WTC11 (cell line): ENCODE measurements at places on chromosomes 7 and 10. TPM values are rescaled to one million over a fixed set of nuclear protein-coding genes. Genes with fewer than 3 reads are reported as not detected.

DNA sequence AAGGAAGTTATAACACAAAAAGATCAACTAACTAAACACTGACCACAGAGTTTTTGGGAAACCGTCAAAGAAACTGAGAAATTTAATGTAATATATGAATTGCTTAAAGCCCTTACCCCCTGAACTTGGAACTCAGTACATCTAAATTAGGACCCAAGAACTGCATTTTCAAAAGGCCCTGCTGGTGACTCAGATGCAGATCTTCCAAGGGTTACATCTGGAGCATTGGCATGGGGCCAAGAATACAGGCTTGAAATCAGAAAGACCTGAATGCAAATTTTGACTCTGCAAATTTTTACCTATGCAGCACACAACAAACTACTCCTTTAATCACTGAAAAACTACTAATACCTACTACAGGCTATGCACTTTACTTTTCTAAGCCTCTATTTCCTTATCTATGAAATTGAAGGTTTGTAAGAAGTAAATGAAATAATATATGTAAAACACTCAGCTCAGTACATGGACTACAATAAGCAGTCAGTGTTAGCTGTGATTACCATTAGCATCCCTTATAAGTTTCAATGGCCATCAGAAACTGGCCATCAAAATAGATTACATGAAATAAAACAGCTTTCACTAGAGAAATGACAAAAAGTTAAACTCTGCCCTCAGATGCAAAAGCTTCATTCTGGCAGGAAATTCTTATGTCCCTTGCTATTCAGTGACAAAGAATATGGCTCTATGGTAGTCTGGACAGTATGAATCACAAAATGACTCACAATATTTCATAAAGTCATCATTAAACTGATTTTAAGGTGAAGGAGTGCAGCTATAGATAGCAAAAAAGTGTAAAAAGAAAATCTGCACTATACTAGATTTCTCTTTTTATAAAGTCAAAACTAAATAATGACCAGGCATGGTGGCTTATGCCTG, 43.6 kb downstream of the NSUN6 start:
- no peak overlapping the region for H3K27ac ChIP-seq
- no peaks in the 10 kb centered on the region for H3K27me3 ChIP-seq
- H3K4me3 ChIP-seq: no peak overlapping the region
- H3K4me1 ChIP-seq: no peaks in the 10 kb centered on the region
- no peak for DNase-seq
- H3K36me3 ChIP-seq: peaks cover 15% of the 10 kb centered on the region

- H3K27ac ChIP-seq: no peak overlapping the region
- H3K27me3 ChIP-seq: no peaks in the 10 kb centered on the region; the same call in 1 of the 2 replicates
- DNase-seq: no peak
- H3K4me3 ChIP-seq: no peak overlapping the region
- no peaks in the 10 kb centered on the region for H3K36me3 ChIP-seq
Measured at GRCh38 chr10:47104786-47105385, 193.7 kb downstream of the PTPN20 start.

MRLN gene
- total RNA-seq: not detected in 3 replicates

DNA sequence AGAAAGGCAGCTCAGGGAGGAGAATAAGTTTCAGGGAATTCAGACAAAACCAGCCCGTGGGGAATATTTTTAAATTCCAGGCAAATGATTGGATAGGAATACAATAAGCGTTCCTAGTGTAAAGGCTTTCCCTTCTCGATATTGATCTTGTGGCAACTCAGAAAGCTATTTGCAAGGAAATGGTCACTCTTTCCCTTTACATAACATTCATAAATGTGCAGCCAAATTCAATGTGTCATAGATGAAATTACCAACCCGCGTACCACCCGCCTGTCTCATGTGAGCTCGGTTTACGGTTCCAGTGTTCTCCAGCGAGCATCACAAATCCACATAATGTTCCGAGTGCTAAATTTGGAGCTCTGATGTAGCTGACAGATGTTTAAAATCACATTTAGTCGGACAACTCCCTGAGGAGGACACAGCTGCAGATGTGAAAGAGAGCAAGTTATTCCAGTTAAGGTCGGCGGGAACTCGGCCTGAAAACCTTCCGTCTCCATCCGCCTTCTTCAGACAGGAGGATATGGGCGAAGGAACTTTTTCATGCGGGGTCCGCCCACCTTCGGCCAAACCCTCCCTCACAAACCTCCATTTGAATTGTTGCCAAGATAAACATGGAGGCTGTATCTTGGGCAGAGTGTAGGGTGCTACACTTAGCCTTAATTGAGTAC, 327.0 kb downstream of the RNLS start:
- H3K4me3 ChIP-seq: no peak overlapping the region
- no peaks in the 10 kb centered on the region for H3K36me3 ChIP-seq
- H3K27me3 ChIP-seq: no peaks in the 10 kb centered on the region; the same call in 1 of the 2 replicates
- DNase-seq: no peak

GRCh38 chr7:11706666-11707605, 125.1 kb downstream of the THSD7A start:
- H3K27ac ChIP-seq: no peak overlapping the region
- no peak overlapping the region for H3K4me3 ChIP-seq
- no peaks in the 10 kb centered on the region for H3K27me3 ChIP-seq
- peaks cover 13% of the 10 kb centered on the region for H3K4me1 ChIP-seq
- no peaks in the 10 kb centered on the region for H3K36me3 ChIP-seq

TUBAL3 gene
- total RNA-seq: 0.15 to 0.25 TPM in 2 of 3 replicates, not detected in the other

- DNase-seq: peak; percentile 73
- peaks cover 99% of the 10 kb centered on the region for H3K27me3 ChIP-seq
- H3K4me1 ChIP-seq: peaks cover 50% of the 10 kb centered on the region
- H3K27ac ChIP-seq: no peak overlapping the region
Measured at GRCh38 chr10:117543225-117544003, 868 bp downstream of the EMX2 start.

C10orf67 gene
- total RNA-seq: 0.07 TPM in 1 of 3 replicates, not detected in the others

DNA sequence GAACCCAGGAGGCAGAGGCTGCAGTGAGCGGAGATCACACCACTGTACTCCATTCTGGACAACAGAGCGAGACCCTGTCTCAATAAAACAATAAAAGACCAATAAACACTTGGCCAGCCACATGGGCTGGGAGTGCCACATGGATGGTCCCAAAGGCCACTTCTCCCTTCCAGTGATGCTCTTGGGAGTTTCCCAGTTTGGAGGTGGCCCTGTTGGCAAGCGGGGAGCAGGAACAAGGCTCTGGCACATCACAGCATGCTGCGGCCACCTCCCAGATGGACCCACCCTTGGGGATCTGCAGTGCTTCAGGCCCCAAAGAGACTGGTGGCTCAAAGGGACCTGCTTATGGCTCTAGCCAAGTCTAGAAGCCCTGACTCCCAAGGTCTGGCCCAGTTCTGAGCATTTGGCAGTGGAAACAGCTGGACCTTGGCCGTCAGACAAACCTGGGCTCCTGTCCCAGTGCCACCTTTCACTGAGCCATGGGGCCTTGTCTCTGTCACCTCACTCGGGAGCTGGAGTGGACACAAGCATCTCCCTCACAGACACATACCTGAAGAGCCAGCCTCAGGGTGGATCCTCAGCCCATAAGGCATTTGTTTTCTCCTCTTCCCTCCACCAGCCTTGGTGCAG, 91.7 kb downstream of the COL13A1 start:
- no peak overlapping the region for H3K27ac ChIP-seq
- peaks cover 5% of the 10 kb centered on the region for H3K27me3 ChIP-seq
- H3K4me3 ChIP-seq: no peak overlapping the region
- no peak for DNase-seq

LIPJ gene
- 0.09 TPM in 1 of 3 replicates, not detected in the others for total RNA-seq

LIPK gene
- total RNA-seq: not detected in 3 replicates

- peaks cover 49% of the 10 kb centered on the region for H3K27me3 ChIP-seq
- H3K36me3 ChIP-seq: no peaks in the 10 kb centered on the region
- H3K27ac ChIP-seq: no peak overlapping the region
Measured at GRCh38 chr10:71964743-71965515, 734 bp downstream of the CHST3 start.

PDGFA gene
- total RNA-seq: 114 to 131 TPM (median 129 TPM) in 3 replicates

C10orf62 gene
- 0.21 to 0.34 TPM in 2 of 3 replicates, not detected in the other for total RNA-seq

DNA sequence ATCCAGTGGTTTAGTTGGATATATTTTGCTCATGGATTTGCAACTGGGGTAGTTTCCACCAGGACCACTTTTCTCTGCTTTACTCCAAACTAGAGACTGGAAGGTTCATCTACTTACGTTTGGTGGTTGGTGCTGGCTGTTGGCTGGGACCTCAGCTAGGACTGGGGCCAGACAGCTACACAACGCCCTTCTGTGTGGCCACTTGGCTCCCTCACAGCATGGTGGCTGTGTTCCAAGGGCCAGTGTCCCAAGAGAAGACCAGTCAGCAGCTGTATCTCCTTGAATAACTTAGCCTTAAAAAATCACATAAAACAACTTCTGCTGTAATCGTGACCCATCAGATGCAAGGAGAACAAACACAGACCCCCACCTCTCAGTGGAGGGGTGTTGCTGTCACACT, 4.2 kb upstream of the KCNH2 start:
- H3K36me3 ChIP-seq: no peaks in the 10 kb centered on the region
- H3K27me3 ChIP-seq: peaks cover 58% of the 10 kb centered on the region
- no peak for DNase-seq
- no peak overlapping the region for H3K27ac ChIP-seq

DNA sequence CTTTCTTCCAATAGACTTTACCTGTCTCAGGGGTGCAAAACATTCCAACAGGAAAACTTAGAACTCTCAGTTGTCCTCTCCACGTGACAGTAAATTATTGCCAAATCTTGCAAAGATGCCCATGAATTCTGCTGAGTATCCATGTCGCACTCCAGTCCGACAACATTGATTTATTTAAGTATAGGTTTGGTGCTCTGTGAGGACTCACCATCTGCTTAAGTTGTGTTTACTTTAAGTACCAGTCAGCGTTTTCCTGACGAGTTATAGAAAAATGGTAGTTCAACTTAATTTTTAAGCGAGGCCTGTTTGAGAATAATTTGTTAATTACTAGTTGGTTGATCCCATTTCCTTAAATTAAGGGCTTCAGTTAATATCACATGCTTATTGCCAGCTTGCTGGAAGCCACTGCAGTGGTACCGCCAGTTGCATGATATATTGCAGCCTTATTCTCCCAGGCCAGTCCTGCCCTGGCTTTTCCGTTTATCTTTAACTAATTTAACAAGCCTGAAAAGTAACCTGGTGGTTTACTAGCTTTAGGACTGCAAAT, 27.8 kb downstream of the CREB5 start:
- no peak overlapping the region for H3K27ac ChIP-seq
- H3K4me3 ChIP-seq: no peak overlapping the region
- no peak for DNase-seq
- peaks cover 19% of the 10 kb centered on the region for H3K4me1 ChIP-seq

GNAT3 gene
- total RNA-seq: not detected in 3 replicates

OR2F1 gene
- total RNA-seq: not detected in 3 replicates

EPO gene
- total RNA-seq: 0.63 to 0.76 TPM (median 0.66 TPM) in 3 replicates

DNA sequence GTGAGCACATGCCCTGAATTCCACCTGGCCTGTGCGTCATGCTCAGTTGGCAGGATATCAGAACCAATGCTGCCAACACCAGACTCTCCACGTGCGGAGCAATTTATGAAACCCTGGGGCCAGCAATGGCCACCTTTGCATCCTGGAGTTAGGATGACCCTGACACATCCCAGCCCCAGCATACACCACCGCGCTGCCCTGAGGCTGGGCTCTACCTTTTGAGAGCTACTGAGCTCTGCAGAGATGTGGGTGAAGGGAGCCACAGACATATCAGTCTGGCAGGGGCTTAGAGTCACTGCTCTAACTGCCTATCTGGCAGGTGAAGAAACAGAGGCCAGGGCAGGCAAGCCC, 41.9 kb downstream of the SYPL1 start:
- no peak overlapping the region for H3K4me3 ChIP-seq
- H3K4me1 ChIP-seq: peaks cover 26% of the 10 kb centered on the region
- H3K36me3 ChIP-seq: no peaks in the 10 kb centered on the region
- no peak for DNase-seq

MMP21 gene
- total RNA-seq: not detected in 3 replicates

- H3K27me3 ChIP-seq: no peaks in the 10 kb centered on the region
- no peaks in the 10 kb centered on the region for H3K4me1 ChIP-seq
- H3K27ac ChIP-seq: no peak overlapping the region
- no peak overlapping the region for H3K4me3 ChIP-seq
- no peak for DNase-seq
Measured at GRCh38 chr7:107917763-107918651, 27.0 kb downstream of the DLD start.

DNA sequence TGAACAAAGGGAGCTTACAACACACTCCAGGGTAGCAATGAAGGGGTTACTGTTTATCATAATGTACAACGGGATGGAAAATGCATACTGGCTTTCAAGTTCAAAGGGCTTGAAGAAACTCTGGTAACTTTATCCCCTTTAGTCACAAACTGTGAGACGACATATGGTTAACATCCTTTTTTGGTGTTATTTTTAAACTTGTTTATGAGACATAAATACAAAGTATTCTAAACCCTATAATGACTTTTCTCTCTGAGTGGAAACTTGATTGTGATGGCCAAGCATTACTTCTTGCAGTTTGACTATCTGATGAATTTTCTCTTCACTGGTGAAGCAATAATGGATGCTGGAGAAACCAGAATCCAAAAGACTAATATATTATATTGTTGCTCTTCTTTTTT, 62.0 kb upstream of the SEMA3A start:
- H3K27me3 ChIP-seq: no peaks in the 10 kb centered on the region
- DNase-seq: no peak
- H3K4me1 ChIP-seq: peaks cover 15% of the 10 kb centered on the region

ELFN1 gene
- total RNA-seq: 4.1 to 4.6 TPM (median 4.4 TPM) in 3 replicates

CXCL12 gene
- total RNA-seq: 52.4 to 64.3 TPM (median 59.6 TPM) in 3 replicates

DNA sequence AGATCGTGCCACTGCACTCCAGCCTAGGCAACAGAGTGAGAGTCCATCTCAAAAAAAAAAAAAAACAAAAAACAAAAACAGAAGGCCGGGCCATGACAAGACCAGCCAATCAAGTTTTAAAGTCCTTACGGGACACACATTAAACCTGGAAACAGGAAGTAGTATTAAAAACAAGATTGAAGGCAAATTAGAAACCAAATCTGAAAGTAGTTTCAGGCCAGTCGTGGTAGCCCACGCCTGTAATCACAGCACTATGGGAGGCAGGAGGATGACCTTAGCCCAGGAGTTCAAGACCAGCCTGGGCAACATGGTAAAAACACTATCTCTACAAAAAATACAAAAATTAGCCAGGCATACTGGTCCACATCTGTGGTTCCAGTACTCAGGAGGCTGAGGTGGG, 18.1 kb downstream of the PSAP start:
- peaks cover 46% of the 10 kb centered on the region for H3K36me3 ChIP-seq
- no peaks in the 10 kb centered on the region for H3K27me3 ChIP-seq
- no peak for DNase-seq
- H3K4me1 ChIP-seq: peaks cover 23% of the 10 kb centered on the region
- no peak overlapping the region for H3K4me3 ChIP-seq
- no peak overlapping the region for H3K27ac ChIP-seq

GRCh38 chr7:110645060-110645459, 445.9 kb upstream of the LRRN3 start:
- no peaks in the 10 kb centered on the region for H3K36me3 ChIP-seq
- H3K27me3 ChIP-seq: no peaks in the 10 kb centered on the region
- no peak for DNase-seq
- H3K4me1 ChIP-seq: peaks cover 12% of the 10 kb centered on the region
- no peak overlapping the region for H3K4me3 ChIP-seq
- no peak overlapping the region for H3K27ac ChIP-seq
